Effector CD4-positive, alpha-beta T cell (primary cell): ENCODE measurements at places on chromosomes 1 and 21.

GRCh38 chr1:225449774-225450173, 21.9 kb upstream of the LBR start:
- no peak for DNase-seq

DNA sequence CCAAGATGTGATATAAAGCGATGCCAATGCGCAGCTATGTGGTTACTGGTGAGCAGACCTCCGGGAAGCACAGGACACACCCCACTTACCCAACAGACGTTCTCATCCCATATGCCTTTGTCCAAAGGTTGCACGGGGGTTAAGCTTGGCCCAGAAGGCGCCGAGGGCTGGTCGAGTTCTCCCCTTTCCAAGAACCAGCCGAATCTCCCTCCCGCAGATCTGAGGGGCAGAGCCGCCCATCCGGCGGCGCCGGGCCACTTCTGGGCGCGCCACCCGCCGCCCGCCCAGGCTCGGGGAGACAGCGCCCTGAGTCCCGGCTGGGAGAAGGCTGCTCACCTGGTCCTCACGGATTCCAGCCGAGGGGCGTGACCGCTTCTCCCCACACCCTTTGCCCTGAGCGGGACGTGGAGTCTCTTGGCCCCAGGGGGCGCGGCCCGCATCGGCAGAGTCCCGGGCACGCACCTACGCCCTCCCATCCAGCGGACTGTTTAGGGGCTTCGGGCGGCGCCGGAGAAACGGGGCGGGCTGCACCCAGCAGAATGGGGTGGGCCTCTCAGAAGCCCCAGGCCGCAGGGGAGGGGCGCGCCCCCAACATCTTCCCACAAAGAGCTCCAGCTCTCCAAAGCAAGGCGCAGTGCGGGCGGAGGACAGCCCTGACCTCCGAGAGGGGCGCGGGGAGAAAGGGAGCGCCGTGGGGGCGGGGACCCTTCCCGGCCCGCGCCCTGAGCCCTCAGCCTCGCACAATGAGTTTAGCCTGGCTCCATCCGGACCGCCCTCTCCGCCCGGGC, 615 bp downstream of the GPR161 start:
- no peak for DNase-seq

DNA sequence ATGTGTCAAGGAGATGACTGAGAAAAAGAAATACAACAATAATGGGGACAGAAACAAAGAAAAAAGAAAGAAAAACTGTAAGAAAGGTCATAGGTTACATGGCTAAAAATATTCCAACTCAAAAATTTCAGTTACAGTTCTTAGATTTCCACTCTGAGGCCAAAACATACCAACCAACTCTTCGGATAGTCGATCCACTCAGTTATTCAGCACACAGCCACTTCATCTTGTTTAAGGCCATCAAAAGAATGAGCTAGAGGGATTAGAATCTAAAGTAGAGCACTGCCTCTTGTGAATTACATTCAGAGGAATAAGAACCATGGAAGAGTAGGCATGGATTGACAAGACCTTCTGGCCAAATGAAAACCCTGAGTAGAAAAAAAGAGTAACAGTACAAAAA, 277.0 kb downstream of the MRPL39 start:
- no peak for DNase-seq

DNA sequence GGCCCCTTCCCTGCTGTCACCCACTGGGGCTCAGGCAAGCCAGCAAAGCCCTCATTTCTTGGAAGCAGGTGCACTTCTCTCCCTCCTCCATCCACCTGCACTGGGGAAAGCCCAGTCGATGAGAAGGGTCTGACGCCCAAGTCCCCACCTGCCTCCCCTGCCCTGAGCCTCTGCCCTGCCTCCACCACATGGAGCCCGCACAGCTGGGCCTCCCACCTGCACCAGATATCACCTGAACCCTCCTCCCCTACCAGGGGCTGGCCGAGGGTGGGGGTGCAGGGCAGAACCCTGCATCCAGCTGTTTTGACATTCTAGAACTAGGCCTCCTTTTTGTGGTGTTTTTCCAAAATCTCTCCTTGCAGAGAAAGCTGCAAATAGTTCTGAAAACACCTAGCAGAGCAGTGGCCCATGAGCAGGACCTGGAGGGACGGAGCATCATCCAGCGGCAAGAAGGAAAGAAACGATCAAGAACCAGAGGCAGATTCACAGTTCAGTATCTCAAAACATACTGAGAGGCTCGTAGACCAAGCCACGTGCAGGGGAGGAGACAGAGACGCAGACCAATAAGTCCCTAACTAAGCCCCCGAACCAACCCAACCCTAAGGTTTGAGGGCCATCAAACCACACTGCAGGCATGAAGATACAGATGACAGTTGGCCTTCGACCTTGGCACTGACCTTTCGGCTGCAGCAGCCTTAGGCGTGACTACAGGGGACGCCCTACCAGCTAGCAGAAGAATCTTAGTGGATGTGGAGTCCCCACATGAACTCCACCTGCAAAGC, 16.7 kb downstream of the CHD5 start:
- DNase-seq: no peak

DNA sequence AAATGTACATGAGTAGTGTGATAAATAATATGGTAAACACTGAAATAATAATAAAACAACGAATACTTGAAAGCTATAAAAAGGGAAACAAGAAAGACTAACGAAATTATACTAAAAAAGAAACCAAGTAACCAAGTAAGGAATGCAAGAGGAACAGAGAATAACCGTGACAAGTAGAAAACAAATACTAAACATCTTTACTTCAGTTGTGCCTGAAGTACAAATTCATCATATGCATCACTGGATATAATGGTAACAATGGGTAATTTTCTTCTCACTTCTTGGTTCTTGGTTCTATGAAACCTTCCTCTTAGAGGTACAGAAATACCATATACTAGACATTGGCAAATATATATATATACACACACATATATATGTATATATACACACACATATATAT, 1093.6 kb upstream of the B3GALT2 start:
- DNase-seq: no peak

- DNase-seq: no peak
Observed at GRCh38 chr1:46039571-46040052, 92.8 kb downstream of the PIK3R3 start.

DNA sequence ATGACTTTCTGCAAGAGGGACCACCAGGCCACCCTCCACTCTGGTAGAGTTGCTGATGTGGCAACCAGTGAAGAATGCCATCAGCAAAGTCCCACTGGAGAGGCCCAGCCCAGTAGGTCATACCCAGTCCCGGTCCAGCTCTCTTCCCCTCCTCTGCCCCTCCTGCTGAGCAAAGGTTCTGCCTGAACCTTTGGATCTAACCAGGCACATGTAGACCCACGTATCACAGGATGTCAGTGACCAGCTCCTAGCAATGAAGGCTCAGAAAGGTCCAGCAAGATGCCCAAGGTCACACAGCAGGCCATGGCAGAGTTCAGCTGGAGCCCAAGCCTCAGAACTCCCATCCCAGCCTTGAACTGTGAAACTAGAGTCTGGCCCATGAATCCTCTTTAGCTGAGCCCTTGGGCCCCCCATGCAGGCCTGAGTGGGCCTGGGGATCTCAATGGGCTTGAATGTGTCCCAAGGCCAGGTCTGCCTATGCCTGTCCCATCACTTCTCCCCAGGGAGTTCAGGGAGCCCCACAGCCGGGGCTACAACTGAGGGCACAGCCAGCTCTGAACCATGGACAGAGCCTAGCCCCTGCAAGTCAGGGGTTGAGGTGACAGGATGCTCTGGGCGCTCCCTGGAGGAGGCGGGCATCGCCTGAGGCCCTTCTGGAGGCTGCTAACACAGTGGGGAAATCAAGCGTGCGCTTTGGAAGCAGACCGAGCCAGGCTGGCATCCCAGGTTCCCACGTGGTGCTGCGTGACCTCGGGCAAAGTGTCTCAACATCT, 21.4 kb upstream of the PADI1 start:
- no peak for DNase-seq

DNA sequence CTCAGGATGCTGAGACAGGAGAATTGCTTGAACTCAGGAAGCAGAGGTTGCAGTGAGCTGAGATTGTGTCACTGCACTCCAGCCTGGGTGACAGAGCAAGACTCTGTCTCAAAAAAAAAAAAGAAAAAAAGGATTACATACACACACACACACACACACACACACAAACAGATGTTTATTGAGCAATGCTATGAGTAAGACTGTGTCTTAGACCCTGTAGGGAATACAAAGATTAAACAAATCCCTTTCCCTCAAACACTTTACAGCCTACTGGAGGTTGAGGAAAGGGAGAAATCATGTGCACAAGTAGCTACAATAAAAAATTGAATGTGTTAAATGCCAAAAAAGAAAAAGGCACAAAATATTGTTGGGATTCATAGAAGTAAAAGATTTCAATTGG, 58.1 kb downstream of the RPAP2 start:
- no peak for DNase-seq

GRCh38 chr1:169456029-169456428, 28.8 kb upstream of the CCDC181 start:
- no peak for DNase-seq

DNA sequence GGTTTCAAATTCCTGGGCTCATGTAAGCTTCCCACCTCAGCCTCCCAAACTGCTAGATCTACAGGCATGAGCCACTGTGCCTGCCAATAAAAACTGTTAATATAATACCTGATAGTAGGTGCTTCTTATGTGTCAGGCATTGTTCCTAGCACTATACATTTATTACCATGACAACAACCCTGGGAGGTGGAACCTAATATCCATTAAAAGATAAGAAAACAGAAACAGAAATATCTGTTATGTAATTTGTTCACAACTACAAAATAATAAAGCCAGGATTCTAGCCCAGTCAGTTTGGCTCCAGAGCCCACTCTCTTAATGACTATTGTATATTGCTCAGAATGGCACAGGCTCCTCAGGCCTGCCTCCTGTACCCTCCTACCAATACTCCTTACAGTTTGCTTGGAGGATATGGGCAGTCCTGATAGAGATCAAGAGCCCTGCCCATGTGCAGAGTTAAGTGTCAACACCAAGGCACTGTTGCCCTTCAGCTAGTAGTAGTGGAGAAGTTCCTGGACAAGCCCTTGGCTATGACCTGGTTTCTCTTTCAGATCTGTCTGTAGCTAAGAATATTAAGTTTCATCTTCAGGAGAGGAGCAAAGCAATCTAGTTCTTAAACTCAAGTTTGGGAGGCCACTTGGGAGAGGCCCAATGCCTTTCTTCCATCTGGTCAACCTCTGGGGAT, 22.4 kb downstream of the RPL5 start:
- DNase-seq: no peak

DNA sequence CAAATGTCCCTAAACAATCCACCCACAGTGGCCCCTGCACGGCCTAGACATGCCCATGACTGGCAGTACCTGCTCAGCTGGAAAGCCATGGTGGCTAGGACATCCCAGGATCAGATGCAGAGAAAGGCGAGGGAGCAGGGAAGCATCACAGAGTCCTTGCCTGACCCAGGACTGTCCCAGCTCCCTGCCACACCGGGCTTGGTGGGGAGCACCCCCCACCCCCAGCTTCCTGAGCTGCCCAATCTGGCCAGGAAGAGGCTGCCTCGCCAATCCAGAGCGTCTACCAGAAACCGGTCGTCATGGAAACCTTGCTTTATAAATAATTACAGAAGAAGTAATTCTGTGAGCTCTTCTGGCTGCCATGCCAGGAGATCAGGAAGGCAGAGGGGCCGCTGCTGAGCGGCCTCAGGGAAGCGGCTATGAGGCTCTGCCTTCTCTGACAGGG, 34.8 kb downstream of the ACOT7 start:
- DNase-seq: peak; percentile 44

GRCh38 chr1:52917156-52917555, 4.4 kb downstream of the ECHDC2 start:
- no peak for DNase-seq

DNA sequence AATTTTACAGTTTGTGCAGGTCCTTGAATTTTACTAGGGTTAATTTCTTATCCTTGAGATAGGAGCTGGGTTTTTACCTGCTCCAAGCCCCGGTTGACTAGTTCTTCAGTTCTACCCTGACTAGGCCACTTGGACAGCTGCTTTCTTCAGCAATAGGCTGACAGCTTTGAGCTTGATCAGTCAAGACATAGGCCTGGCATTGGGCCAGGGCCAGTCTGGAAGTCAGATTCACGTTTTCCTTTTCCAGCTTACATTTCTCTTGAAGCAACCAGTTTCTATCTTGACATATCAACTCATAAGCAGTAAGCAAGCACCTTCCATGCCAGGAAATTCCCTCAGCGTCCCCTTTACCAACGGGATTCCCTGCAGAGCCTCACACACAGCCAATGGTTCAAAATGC, 63.7 kb upstream of the AJAP1 start:
- no peak for DNase-seq

DNA sequence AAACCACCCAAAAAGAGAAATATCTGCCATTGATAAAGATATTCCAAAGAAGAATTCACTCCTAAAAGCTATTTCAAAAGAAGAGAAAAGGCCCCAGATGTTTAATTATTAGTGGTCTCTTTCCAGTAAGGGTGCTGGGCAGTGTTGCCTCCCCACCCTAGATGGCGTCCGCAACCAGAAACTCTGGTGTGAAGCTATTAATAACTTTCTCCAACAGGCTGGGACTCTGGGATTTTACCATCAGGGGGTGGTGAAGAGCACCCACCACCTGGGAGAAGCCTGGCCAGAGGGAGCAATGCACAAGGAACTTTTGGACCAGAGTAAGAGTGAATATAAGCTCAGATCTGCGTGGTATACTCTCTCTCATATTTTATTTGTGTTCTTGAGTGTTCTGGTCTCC, 115.4 kb upstream of the TIAM1 start:
- no peak for DNase-seq

DNA sequence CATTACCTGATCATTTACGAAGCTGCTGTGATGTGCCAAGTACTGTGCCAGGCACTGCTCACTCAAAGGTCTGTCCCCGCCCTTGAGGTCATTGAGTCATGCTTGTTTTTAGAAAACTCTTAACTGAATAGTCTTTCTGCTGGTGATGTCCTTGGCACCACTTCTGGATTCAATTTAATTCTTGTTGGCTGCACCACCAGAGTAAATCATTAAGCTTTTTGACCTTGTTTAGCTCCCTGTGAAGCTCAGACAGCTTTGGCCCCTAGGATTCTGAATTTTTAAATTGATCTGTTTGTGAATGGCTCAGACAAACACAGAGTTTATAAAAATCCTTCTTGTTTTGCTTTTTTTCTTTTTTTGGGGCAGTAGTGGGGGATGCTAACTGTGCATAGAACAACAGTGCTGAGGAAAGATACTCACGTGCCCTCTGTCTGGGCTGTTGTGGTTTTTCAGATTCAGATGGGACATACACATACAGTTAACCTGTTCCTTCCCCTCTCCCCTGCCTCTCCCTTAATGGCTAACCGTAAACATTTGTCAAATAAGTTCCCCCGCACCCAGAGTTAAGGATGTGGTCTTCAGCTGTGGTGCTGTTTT, 67.6 kb downstream of the MTR start:
- no peak for DNase-seq

- no peak for DNase-seq
Observed at GRCh38 chr21:18349468-18349867, 54.1 kb downstream of the TMPRSS15 start.

- no peak for DNase-seq
Observed at GRCh38 chr1:33048426-33048825, 11.7 kb upstream of the AK2 start.
